ENCODE measurements at places on chromosomes 5 and 9.

GRCh38 chr5:72692651-72693442 is 123.6 kb upstream of the TNPO1 start:
- DNase-seq = no peak

- no peak for DNase-seq
Measured at GRCh38 chr5:125100342-125100741, 353.9 kb upstream of the ZNF608 start.

GRCh38 chr5:95850391-95850894 is 27.9 kb upstream of the GLRX start:
- no peak for DNase-seq

- no peak for DNase-seq
Measured at GRCh38 chr9:134811079-134811672, 69.4 kb upstream of the FCN2 start.

DNA sequence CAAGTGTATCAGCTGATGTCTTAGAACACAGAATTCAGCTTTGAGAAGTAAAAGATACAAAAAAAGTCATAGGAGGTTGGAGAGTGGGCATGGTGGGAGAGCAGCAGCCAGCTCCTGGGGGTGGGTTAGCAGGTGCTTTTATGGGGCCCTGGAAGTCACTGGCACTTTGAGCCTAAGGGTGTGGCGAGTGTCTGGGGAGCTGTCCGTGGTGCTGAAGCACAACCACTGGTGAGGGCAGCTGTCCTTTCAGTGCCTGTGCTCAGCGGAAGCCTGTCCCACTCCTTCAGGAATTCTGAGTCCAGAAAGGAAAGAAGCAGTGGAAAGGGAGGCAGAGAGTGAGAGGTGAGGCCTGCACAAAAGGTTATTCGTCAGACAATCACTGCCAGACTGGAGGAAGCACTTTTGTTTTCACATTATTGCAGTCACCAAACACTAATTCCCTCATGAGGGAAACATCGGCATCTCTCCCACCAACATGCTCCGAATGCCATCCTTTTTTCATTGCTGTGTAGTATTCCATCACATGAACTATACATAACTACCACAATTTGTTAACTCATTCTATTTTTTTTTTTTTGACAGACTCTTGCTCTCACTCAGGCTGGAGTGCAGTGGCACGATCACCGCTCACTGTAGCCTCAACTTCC is 59.4 kb upstream of the RAPGEF1 start:
- DNase-seq = peak; percentile 43

Measured in stimulated activated CD4-positive, alpha-beta T cell treated with anti-CD3 and anti-CD28 coated beads, Interleukin-1b, Interleukin-23, amount 100 ng/mL, for 48 hours (primary cell).